ENCODE measurements at places on chromosomes 3 and 15. TPM values are rescaled to one million over a fixed set of nuclear protein-coding genes. Genes with fewer than 3 reads are reported as not detected.
A peak's percentile ranks its signal among the peaks of the same experiment; 100 is the strongest.

The PCCB gene
- 31.3 TPM for total RNA-seq

The LCTL gene
- not detected for total RNA-seq

The IL5RA gene
- not detected for total RNA-seq

DNA sequence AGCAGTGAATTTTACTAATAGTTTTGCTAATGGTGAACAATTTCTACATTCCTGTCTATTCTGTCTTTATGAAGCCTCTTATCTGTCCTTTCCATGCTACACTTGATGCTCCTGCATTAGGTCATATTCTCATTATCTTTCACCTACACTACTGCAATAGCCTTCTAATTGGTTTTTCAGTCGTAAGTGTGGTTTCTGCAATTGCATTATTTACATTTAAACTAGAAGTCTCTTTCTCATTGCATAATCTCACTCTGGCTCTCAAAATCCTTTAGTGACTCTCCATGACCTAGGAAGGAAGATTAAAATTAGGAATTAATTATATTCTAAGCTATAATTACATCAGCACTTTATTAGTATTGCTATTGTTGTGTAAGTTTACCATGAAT is 686.5 kb downstream of the IGSF11 start:
- no peak overlapping the region for H3K4me3 ChIP-seq
- H3K27me3 ChIP-seq, result no peaks in the 10 kb centered on the region
- no peaks in the 10 kb centered on the region for H3K4me1 ChIP-seq
- H3K27ac ChIP-seq, result no peak overlapping the region
- no peaks in the 10 kb centered on the region for H3K36me3 ChIP-seq

GRCh38 chr3:173065543-173065981 is 75.5 kb downstream of the SPATA16 start:
- no peak for DNase-seq
- H3K4me1 ChIP-seq, result no peaks in the 10 kb centered on the region
- no peaks in the 10 kb centered on the region for H3K27me3 ChIP-seq
- H3K36me3 ChIP-seq, result no peaks in the 10 kb centered on the region
- H3K4me3 ChIP-seq, result no peak overlapping the region
- H3K27ac ChIP-seq, result no peak overlapping the region

DNA sequence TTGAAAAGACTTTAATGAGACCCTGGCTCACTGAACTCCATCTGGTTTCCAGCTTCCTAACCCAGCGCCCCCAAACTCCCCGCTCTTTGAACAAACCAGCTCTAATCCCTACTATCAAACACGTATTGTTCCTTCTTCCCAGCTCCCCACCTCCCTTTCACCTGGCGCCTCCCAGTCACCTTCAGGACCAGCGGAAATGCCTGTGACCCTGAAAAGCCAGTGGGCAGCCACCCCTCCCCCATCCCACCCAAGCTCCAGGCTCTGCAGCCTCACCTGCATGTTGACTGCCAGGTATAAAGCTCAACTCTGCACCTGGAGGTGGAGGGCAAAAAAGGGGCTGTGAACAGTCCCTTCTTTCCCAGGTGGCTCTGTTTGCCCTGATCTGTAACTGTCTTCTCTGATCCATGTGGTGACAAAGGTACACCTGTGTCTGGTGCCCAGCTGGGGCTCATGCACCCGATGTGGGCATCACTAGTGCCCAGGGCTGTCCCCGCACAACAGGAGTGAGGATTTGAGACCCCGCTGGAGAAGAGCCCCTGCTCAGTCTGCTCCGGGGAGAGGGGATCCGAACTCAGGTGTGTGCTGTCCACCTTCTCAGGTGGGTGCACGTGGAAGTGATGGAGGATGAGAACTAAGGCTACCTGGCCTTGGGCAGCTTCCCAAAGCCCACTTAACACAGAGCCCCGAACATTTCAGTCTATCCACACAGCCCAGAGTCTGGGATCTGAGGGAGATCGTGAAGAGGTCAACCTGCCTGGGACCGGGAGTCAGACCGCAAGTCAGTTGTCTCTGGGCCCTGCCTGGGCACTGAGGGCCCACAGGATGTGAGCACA is 128.9 kb downstream of the NSMCE3 start:
- H3K36me3 ChIP-seq, result no peaks in the 10 kb centered on the region
- DNase-seq, result no peak
- peak overlapping the region; percentile 69 for H3K27ac ChIP-seq
- peaks cover 15% of the 10 kb centered on the region for H3K27me3 ChIP-seq

GRCh38 chr3:149207475-149207874 is 14.2 kb downstream of the CP start:
- DNase-seq, result no peak
- H3K27me3 ChIP-seq, result no peaks in the 10 kb centered on the region
- H3K36me3 ChIP-seq, result no peaks in the 10 kb centered on the region
- no peaks in the 10 kb centered on the region for H3K4me1 ChIP-seq
- H3K27ac ChIP-seq, result no peak overlapping the region
- no peak overlapping the region for H3K4me3 ChIP-seq

DNA sequence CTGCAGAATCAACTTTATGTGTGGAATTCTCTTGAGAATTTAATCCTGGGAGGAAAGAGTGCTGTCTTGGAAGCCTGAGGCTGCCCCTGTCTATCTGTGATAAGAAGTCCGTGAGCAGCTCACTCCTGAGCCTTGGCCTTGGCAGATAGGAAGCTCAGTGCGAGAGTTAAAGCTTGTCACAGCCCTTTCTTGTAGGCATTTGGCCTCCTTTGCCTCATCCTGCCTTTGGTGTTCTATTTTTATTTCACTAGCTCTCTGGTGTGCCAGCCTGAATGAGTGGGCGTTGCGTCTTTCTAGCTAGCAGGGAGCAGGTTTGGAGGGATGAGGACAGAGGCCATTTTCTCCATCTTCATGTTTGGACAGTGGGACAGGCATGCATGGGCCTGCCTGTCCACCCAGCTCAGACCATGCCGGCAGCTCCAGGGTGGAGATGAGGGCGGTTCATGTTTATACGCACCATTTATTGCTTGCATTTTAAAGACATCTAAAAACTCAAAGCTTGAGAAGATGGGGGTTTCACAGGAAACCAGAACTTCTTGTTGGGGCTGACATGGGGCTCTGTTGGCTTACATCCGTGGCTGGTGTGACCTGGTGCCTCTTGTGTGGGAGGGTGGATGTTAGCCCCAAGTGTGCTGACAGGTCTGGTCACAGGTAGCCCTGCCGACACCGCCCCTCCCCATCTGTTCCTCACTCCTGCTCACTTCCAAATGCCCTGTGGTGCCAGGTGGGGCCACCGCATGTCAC is 29.8 kb downstream of the IRAK2 start:
- H3K4me3 ChIP-seq, result no peak overlapping the region
- H3K27ac ChIP-seq, result peak overlapping the region; percentile 85
- no peak for DNase-seq
- no peaks in the 10 kb centered on the region for H3K27me3 ChIP-seq

- H3K4me1 ChIP-seq, result no peaks in the 10 kb centered on the region
- no peak for DNase-seq
- no peaks in the 10 kb centered on the region for H3K36me3 ChIP-seq
- no peak overlapping the region for H3K27ac ChIP-seq
Observed at GRCh38 chr3:116601206-116601605, 108.4 kb upstream of the TUSC7 start.

DNA sequence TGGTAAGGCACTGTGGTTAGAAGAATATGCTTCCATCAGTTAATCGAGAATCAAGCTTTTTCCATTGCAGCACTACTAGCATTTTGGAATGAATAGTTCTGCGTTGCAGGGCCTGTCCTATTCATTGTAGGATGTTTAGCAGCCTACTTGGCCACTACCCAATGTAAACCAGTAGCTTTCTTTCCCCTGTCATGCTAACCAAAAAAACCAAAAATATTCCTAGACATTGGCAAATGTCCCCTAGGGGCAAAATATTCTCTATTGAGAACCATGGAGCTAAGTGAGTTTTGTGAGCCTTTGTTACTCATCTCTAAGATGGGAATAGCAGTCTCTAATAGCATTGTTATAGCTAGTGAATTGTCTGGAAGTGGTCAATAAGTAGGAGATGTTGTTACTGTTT is 187.2 kb downstream of the CADPS start:
- DNase-seq, result no peak
- H3K27ac ChIP-seq, result no peak overlapping the region
- H3K36me3 ChIP-seq, result no peaks in the 10 kb centered on the region
- no peaks in the 10 kb centered on the region for H3K4me1 ChIP-seq
- no peaks in the 10 kb centered on the region for H3K27me3 ChIP-seq
- no peak overlapping the region for H3K4me3 ChIP-seq

- no peaks in the 10 kb centered on the region for H3K4me1 ChIP-seq
- DNase-seq, result no peak
- H3K27ac ChIP-seq, result peak overlapping the region; percentile 93
- H3K36me3 ChIP-seq, result no peaks in the 10 kb centered on the region
- H3K27me3 ChIP-seq, result no peaks in the 10 kb centered on the region
Observed at GRCh38 chr3:49006408-49007067, 653 bp upstream of the WDR6 start.

DNA sequence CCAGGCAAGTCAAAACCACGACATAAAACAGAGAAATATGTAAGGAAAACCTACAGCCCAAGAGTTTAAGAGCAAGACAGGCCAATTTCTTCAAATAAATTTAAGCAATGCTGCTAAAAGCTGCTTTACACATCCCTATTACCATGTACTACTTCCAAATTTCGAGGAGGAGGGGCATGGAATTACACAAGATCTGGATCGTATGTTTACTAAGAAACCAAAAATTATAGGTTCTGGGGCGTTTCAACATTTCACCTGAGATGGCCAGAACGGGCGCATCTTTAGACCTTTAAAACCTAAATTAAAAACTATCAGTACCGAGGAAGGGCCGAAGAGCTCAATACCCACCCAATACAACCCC is 664 bp upstream of the NR2C2 start:
- H3K4me3 ChIP-seq, result peak overlapping the region; percentile 95
- H3K27ac ChIP-seq, result peak overlapping the region; percentile 99
- peaks cover 9% of the 10 kb centered on the region for H3K4me1 ChIP-seq
- peaks cover 7% of the 10 kb centered on the region for H3K36me3 ChIP-seq
- no peak for DNase-seq
- H3K27me3 ChIP-seq, result no peaks in the 10 kb centered on the region

- no peak overlapping the region for H3K27ac ChIP-seq
- no peak overlapping the region for H3K4me3 ChIP-seq
- peaks cover 5% of the 10 kb centered on the region for H3K36me3 ChIP-seq
Observed at GRCh38 chr3:152459118-152459515, 190.4 kb downstream of the MBNL1 start.

Data from breast epithelium (tissue), 4 donors.